ENCODE measurements at places on chromosomes 16 and 17. TPM values are rescaled to one million over a fixed set of nuclear protein-coding genes. Genes with fewer than 3 reads are reported as not detected.

The TACO1 gene
- 33.5 TPM for total RNA-seq

The TEKT5 gene
- total RNA-seq = 2.0 TPM

The PRR15L gene
- 289 TPM for total RNA-seq

The GGT6 gene
- 155 TPM for total RNA-seq

The ZNF75A gene
- total RNA-seq = 56.9 TPM

Data from Peyer's patch (tissue), 4 donors.